Ovary (tissue), 10 donors: ENCODE measurements at places on chromosomes 2 and 18.

- H3K4me3 ChIP-seq: no peak overlapping the region
- no peaks in the 10 kb centered on the region for H3K27me3 ChIP-seq
- no peaks in the 10 kb centered on the region for H3K4me1 ChIP-seq
- DNase-seq: no peak
- no peaks in the 10 kb centered on the region for H3K36me3 ChIP-seq
Observed at GRCh38 chr2:230660294-230661060, 52.2 kb upstream of the CAB39 start.

DNA sequence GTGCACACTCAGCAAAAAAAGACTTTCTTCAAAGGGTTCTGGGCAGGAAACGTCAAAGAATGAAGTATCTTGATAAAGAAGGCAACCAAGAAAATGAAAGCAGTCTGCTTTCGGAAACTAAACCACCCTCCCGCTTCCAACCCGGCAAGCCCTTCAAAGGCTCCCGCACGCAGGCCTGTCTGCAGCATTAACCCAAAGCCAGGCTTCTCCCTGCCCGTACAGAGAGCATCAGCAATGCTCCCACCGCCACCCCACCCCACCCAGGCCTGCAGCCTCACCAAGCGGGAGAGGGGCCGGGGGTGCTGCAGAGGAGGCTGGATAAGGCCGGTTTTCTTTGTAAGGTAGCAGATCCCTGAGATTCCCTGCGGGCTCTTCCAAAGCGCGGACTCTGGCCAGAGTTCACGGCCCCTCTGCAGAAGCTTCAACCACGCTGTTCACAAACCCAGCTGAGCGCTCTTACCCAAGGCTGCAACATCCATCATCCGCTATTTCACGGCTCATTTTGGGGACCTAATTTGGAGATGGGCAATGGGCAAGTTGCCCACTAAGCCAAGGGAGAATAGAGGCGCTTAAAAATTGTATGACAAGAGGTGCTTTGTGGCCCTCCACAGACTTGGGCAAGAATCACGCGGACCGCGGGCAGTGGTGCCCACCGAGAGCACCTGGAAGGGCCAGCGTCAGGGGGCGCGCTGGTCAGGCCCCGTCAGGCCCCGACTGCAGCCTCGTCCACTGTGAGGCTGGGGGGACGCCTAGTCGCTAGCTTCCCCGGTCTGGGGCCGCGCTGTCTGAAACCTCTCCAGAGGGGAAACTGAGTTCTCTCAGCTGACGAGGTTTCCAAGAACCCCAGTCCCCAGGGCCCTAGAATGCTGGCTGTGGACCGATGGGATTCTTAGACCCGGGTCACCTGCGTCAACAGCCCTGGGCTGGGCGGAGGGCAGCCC is 225.4 kb upstream of the ID2 start:
- DNase-seq: no peak
- H3K27me3 ChIP-seq: no peaks in the 10 kb centered on the region
- no peak overlapping the region for H3K4me3 ChIP-seq
- no peak overlapping the region for H3K27ac ChIP-seq
- no peaks in the 10 kb centered on the region for H3K4me1 ChIP-seq

GRCh38 chr2:19073522-19073921 is 284.9 kb downstream of the OSR1 start:
- peaks cover 2% of the 10 kb centered on the region for H3K4me1 ChIP-seq
- no peaks in the 10 kb centered on the region for H3K27me3 ChIP-seq
- no peak overlapping the region for H3K27ac ChIP-seq
- no peak overlapping the region for H3K4me3 ChIP-seq

DNA sequence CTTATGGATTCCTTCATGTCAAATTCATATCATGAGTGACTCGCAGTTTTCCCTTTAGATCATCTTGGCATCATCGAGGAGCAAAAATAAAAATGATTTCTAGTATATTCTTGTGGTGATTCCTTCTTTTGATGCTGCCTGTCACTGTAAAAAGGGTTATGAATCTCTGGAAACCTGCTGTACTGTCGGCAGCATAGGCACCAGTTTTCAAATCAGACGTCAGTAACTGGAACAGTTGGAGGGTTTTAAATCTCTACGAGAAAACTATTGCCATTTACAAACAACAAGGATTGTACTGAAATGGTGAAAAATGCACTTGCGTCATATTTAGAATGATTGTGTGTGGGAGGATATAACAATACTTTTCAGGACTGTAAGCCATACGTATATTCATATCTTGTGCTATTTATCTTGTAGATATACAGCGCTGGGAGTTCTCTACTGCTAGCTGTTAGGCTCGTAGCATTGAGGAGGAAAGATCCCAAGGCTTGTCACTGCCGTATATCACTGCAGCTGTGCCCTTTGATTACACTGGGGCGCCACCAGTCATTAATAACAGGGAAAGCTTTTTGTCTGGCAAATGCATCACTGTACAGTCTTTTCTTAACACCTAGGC is 320.7 kb downstream of the MTX2 start:
- H3K36me3 ChIP-seq: no peaks in the 10 kb centered on the region
- no peak overlapping the region for H3K27ac ChIP-seq
- H3K27me3 ChIP-seq: no peaks in the 10 kb centered on the region
- H3K4me3 ChIP-seq: no peak overlapping the region
- DNase-seq: no peak

GRCh38 chr2:152488075-152488474 is 153.1 kb downstream of the FMNL2 start:
- H3K4me3 ChIP-seq: no peak overlapping the region
- no peak for DNase-seq
- H3K36me3 ChIP-seq: no peaks in the 10 kb centered on the region
- H3K4me1 ChIP-seq: peaks cover 5% of the 10 kb centered on the region
- H3K27ac ChIP-seq: no peak overlapping the region

GRCh38 chr2:150475479-150476250 is 11.8 kb downstream of the RND3 start:
- H3K27ac ChIP-seq: no peak overlapping the region
- no peak for DNase-seq
- H3K4me3 ChIP-seq: no peak overlapping the region
- H3K27me3 ChIP-seq: no peaks in the 10 kb centered on the region

- no peak for DNase-seq
- H3K36me3 ChIP-seq: no peaks in the 10 kb centered on the region
- H3K27ac ChIP-seq: no peak overlapping the region
Observed at GRCh38 chr2:43149482-43150107, 76.8 kb downstream of the ZFP36L2 start.

DNA sequence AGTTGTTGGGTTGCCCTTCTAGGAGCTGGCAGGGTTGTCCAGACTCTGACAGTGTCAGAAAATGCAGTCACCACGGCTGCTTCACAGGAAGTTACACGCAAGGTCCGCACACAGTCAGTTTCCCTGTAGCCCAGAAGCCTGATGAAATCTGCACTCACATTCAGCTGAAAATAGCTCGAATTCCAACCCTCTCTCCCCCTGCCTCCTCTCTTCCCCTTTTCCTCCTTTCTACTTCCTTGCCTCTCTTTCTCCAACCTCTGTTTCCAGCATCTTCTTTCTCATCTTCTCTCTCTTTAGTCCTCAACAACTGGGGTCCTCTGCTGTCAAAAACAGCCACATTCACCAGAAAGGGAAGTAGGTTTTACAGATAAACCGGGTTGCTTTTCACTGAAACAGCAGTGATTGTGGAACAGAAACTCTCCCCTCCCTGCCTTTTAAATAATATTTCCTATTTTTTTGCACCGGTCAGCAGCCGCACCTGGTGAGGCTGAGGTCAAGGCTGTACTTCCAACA is 69.3 kb downstream of the BCL11A start:
- no peak overlapping the region for H3K27ac ChIP-seq
- no peaks in the 10 kb centered on the region for H3K36me3 ChIP-seq
- no peaks in the 10 kb centered on the region for H3K27me3 ChIP-seq
- H3K4me3 ChIP-seq: no peak overlapping the region
- DNase-seq: no peak

- H3K4me1 ChIP-seq: no peaks in the 10 kb centered on the region
- H3K4me3 ChIP-seq: no peak overlapping the region
- DNase-seq: peak; percentile 74
- no peaks in the 10 kb centered on the region for H3K27me3 ChIP-seq
- H3K27ac ChIP-seq: no peak overlapping the region
- H3K36me3 ChIP-seq: no peaks in the 10 kb centered on the region
Observed at GRCh38 chr18:77000527-77000926, 132.1 kb downstream of the MBP start.

DNA sequence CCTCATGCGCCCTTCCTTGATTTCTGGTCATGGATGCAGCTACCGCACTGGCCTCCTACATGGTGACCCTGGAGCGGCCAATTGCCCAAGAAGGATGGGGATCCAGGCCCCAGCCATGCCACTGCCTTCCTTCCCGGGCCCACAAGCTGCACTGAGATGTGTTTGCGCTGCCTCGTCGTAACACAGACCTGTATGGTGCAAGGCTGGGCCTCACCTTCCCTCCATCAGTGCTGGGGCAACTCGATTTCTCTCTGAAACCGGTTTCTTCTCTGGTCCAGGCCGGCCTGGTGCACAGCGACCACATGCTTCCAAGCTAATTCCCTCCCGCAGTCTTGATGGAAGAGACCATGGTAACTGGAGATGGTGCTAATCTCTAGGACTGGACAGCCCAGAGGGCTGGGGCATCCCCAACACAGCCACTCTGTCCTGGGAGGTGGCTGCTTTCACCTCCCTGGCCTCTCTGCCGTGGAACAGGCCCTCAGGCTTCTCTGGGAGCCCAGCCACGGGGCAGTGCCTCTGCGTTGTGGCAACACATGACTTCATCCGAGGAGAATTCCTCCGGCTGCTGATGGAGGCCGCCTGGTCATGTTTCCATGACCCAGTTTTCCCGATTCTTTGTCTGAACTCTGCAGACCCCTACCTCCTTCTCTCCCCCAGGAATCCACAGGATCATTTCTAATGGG is 184.2 kb downstream of the GLI2 start:
- peak overlapping the region; percentile 16 for H3K27ac ChIP-seq
- no peaks in the 10 kb centered on the region for H3K27me3 ChIP-seq
- no peak overlapping the region for H3K4me3 ChIP-seq
- H3K36me3 ChIP-seq: no peaks in the 10 kb centered on the region
- peaks cover 37% of the 10 kb centered on the region for H3K4me1 ChIP-seq
- peak; percentile 57 for DNase-seq

GRCh38 chr2:153802671-153803070 is 69.1 kb upstream of the GALNT13 start:
- DNase-seq: no peak
- H3K27me3 ChIP-seq: no peaks in the 10 kb centered on the region
- H3K36me3 ChIP-seq: no peaks in the 10 kb centered on the region
- no peaks in the 10 kb centered on the region for H3K4me1 ChIP-seq
- no peak overlapping the region for H3K27ac ChIP-seq

- DNase-seq: no peak
- H3K27ac ChIP-seq: no peak overlapping the region
- H3K4me3 ChIP-seq: no peak overlapping the region
- H3K36me3 ChIP-seq: no peaks in the 10 kb centered on the region
- no peaks in the 10 kb centered on the region for H3K4me1 ChIP-seq
Observed at GRCh38 chr2:45043174-45043573, 33.9 kb upstream of the SIX2 start.

GRCh38 chr2:10454505-10454904 is 6.4 kb upstream of the ODC1 start:
- no peaks in the 10 kb centered on the region for H3K4me1 ChIP-seq
- no peaks in the 10 kb centered on the region for H3K27me3 ChIP-seq
- no peak for DNase-seq
- no peak overlapping the region for H3K4me3 ChIP-seq
- no peak overlapping the region for H3K27ac ChIP-seq

DNA sequence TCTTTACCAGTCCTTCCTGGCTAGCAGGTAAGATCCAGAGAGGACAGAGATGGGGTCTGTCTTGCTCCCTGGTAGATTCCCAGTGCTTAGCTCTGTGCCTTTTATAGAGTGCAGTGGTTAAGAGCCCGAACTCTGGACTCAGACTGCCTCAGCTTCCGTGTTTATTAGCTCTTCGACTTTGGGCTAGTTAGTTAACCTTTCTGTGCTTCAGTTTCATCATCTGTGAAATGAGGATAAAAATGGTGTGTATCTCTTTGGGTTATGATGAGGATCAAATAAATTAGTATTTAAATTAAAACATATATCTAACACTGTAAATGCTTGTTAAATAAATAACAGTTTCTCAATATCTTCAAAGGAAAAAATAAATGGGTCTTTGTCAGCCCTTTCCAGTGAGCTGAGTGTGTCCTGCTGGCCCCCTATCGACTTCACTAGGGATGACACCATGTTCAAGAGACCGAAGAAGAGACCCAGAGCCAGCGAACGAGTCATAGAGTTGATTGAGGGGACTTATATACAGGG is 38.2 kb downstream of the CERS6 start:
- H3K4me3 ChIP-seq: no peak overlapping the region
- H3K4me1 ChIP-seq: peaks cover 4% of the 10 kb centered on the region
- no peaks in the 10 kb centered on the region for H3K27me3 ChIP-seq

GRCh38 chr2:21658907-21659477 is 535.2 kb downstream of the TDRD15 start:
- DNase-seq: no peak
- no peaks in the 10 kb centered on the region for H3K36me3 ChIP-seq
- H3K27me3 ChIP-seq: no peaks in the 10 kb centered on the region
- no peak overlapping the region for H3K4me3 ChIP-seq

DNA sequence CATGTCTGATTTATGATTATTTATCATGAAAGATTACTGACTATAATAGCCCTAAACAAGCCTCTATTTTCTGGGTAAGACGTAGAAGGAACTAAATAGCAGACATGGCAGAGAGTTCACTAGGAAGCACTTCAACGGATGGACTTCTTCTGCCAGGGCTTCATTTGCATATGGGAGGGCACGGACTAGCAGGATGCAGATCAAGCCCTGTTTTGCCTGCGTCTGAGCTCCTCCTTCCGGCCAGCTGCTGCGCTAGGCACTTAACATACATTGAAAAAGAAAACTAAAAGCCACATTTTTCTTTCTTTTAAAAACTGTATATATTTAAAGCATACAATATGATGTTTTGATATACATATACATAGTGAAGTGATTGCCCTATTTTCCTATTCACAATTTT is 340.0 kb upstream of the MEX3C start:
- no peak overlapping the region for H3K4me3 ChIP-seq
- no peak for DNase-seq
- H3K27ac ChIP-seq: no peak overlapping the region
- no peaks in the 10 kb centered on the region for H3K36me3 ChIP-seq

- no peak for DNase-seq
- H3K27me3 ChIP-seq: no peaks in the 10 kb centered on the region
- no peak overlapping the region for H3K4me3 ChIP-seq
- no peak overlapping the region for H3K27ac ChIP-seq
- H3K4me1 ChIP-seq: no peaks in the 10 kb centered on the region
- no peaks in the 10 kb centered on the region for H3K36me3 ChIP-seq
Observed at GRCh38 chr2:142058149-142058548, 72.7 kb downstream of the LRP1B start.
